ENCODE measurements at places on chromosomes 5 and 9. TPM values are rescaled to one million over a fixed set of nuclear protein-coding genes. Genes with fewer than 3 reads are reported as not detected.
A peak's percentile ranks its signal among the peaks of the same experiment; 100 is the strongest.

DNA sequence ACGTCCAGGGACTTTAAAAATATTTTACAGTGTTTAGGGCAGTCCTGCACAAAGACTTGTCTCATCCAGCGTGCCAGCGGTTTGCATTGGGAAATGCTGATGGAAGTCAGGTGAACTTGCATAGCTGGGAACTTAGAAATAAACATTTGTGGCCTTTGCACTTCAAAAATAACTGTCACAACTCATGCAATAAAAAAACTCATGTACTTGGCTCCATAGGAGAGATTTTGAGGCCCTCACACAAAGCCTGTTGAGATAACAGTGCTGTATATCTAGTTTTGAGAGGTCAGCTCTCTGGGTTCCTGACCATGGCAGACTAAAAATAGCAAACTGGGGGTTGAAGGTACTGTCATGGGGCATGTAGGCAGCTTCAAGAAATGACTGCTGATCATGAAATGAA is 5.5 kb downstream of the COMMD10 start:
- no peak for DNase-seq

DNA sequence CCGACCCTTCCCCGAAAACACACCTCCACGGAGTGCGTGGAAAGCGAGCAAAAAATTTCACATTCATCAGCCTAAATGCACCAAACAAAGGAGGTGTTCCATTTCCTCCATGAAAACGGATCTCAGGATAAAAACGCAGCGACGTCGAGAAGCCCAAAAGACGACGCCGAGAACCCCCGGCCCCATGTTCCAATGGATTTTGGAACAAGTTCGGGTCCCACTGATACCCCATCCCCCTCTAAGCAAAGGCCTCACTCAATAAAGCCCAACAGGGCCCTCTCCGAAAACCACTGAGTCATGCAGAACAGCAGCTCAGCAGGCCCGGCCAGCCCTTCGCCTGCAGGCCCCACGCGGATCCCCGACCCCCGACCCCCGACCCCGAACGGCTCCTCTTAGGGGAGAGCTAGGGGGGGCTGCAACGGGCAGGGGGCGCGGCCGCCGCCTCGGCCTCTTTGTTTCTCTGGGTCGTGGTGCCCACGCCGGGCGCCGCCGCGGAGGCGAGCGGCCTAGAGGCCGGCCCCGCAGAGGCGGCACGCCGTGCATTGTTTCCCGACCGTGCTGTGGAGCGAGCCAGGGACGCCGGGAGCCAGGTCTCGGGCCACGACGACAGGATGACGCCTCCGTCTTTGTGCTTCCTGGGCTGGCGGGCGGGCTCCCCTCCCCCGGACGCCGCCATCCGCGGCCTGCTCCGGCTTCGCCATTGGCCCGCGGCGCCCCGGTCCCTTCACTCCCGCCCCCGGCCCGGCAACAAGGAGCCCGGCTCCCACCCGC is 915 bp downstream of the ZFAND5 start:
- DNase-seq: peak; percentile 87

- peak; percentile 70 for DNase-seq
These were observed 21.0 kb downstream of the RUSC2 start for GRCh38 chr9:35510754-35511428.

DNA sequence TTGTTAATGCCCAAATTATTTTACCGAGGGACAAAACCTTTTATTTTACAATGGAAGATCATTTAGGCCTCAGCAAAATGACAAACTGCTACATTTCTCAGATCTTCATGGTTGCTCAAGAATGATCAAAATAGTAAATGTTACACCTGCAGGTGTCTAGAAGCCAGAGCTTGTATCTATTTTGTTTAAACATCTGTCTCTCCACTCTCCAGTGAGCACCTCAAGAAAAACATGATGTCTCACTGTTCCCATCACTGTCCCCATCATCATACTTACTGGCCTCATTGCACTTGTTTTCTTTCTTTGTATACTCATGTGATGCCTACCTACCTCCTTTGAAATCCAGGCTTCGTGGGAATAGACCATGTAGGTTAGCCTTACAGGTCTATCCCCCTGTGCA is 149.6 kb downstream of the TTLL11 start:
- DNase-seq: no peak

Gene MYORG
- 2.6 TPM for total RNA-seq

Gene ASS1
- total RNA-seq: 3.4 TPM
